ENCODE measurements at places on chromosomes 5 and 9.

DNA sequence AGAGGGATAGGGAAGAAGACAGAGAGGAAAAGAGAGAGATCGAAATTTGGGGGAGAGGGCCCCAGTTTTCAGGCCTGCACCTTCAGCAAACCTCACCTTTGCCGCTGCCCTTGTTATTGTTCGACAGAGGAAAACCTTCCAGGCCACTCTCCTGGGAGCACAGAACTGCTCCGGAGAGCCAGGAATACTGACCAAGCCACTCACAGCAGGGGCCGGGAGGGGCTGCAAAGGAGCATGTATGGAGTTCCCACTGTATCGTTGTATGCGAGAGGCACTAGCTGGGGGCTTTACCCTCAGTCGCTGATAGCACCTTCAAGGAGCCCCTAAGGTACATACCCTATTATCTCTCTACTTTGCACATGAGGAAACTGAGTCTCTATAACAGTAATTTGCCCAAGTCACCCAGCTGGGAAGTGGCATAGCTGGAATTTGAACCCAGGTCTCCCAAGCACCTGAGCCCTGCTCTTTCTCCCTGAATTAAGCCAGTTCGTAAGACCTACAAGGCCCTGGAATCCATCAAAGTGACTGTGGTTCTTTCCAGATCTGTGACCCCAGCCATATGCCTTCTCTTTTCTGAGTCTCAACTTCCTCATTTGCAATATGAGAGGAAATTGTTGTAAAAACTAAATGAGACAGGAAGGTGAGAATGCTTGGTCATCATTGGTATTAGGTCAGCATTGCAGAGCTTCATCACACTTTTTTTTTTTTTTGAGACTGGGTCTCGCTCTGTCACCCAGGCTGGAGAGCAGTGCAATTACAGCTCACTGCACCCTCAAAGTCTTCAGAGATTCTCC is 21.0 kb upstream of the FOXE1 start:
- no peak for DNase-seq

GRCh38 chr5:73818357-73818756 is 192.4 kb downstream of the ARHGEF28 start:
- no peak for DNase-seq

DNA sequence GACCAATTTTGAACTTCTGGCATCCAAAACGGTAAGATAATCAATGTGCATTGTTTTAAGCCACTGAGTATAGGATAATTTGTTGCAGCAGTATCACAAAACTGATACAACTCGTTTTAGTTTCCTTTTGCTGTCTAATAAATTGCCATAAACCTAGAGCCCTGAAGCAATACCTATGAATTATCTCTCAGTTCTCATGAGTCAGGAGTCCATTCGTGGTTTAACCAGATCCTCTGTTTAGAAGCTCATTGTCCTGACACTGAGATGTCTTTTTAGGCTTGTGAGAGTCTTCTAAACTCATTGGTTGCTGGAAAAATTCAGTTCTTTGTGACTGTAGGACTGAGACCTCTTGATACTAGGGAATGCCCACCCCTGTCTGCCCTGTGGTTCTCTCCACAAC is 262.9 kb downstream of the SEMA5A start:
- DNase-seq: no peak

- no peak for DNase-seq
Measured at GRCh38 chr9:77087506-77087905, 68.1 kb downstream of the FOXB2 start.

DNA sequence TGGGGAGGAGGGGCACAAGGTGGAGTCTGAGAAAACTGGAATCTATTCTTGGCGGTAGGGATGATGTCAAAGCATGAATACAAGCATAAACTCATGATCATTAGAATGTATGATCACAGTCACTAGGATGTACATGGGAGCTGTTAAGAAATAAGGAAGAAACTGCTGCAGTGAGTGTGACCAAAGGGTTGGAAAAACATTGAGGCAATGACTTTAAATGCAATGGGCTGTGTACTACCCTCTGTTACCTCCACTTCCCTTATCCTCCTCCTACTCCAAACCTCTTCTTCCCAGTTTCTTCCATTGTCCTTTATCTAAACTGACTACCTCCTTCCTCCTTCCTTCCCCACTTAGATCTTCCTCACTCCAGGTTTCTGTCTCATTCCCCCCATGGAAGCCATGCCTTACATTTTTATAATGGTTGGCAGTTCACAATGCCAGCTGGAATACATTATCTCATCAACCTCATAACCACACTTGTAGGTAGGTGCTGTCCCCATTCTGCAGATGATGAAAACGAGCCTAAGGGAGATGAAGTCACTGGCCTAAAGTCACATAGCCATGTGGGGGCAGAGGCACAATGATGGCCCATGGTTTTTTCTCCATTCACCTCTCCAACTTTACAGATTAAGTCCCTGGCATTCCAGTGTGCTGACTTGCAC is 21.9 kb upstream of the TNFSF15 start:
- DNase-seq: no peak

- DNase-seq: no peak
Measured at GRCh38 chr5:89437450-89438435, 554.8 kb upstream of the MEF2C start.

- DNase-seq: no peak
Measured at GRCh38 chr5:139676951-139677735, 29.0 kb downstream of the CXXC5 start.

- DNase-seq: no peak
Measured at GRCh38 chr5:56601641-56602071, 213.7 kb upstream of the MAP3K1 start.

DNA sequence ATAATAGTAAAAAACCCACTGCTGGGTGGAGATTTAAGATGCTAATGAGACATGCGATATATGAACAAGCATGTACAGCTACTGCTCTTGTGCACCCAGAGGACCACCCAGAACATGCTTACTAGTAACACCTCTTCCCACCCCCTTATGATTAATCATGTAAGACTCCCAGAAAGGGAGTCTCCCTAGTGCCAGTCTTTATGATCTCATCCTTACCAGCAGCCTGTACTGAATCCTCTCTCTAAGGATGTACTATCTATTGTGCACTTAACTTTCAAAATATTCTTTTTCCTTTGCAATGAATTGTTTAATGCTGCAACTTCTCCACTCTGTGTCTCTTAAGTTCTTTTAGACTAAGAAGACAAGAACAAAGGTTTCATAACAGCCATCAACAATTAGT is 9.1 kb upstream of the MAT2B start:
- no peak for DNase-seq

GRCh38 chr9:87498811-87499360 is 1.2 kb downstream of the DAPK1 start:
- no peak for DNase-seq

DNA sequence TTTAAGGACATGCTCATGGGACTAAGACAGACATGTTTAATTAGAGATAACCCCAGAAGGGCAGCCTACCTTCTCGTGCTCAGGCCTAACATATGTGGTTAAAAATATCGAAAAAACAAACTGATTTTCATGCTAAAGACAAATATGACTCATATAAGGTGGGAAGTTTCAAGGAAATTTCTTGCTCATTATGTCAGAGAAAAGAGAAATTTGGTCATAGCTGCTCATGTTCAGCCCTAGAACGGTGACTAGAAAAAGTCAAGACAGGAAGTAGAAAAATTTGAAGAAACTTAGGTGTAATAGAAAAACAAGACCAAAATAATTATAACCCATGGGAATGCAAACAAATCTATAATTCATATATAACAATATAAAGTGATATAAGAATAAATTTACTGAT is 120.6 kb downstream of the PRDM9 start:
- no peak for DNase-seq

- DNase-seq: peak; percentile 95
Measured at GRCh38 chr5:141681695-141682641, at the start of gene ARAP3. Gene ARAP3, minus strand, starts transcription at chr5:141682230. Its CDS starts 1,744 bp downstream, at chr5:141680486.

- DNase-seq: peak; percentile 65
Measured at GRCh38 chr5:72141440-72142355, 34.4 kb downstream of the MAP1B start.

DNA sequence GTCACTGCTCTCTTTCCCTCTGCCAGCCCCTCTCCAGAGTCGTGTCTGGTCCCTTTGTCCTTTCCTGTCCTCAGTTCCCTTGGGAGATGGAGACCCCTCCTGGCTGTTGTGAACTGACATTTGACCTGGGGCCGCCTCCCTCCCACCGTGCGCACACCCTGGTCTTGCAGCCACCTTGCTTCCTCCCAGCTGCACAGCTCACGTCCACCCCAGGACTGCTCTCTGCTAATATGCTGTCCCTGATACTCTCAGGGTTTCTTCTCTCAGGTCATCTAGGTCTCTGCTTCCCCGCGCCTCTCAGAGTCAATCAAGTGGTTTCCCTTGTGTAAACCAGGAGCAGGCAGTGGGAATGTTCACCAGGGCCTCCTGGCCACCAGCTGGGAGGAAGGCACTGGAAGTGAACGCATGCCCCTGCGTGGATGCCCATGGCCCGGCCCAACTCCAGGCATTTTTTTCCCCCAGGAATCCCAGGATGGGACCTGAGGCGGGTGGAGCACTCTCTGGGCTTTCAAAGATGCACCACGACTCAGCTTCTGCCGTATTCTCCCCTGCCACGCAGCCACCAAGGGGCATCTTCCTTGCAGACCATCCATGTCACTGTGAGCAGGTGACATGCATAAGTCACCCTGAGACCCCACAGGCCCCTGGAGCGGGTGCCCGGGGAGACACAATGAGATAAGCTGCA is 142.4 kb downstream of the OLFM1 start:
- no peak for DNase-seq

DNA sequence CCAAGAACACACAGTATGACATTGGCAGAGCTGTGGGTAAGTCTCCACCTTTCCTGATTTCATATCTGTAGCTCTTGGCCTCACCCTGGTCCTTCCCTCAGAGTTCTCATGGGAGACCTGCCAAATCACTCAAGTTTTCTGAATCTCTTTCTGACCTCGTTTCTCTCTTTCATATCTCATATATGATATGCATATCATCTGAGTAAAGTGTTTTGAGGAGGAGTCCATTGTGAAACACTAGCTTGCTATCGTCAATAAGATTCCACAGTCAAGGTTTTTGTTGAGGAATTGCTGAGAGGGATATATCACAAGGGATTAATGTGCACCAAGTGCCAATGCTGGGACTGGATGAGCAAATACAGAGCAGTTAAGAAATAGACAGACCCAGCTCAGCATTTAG is 739.2 kb downstream of the BRINP1 start:
- no peak for DNase-seq

GRCh38 chr5:43555895-43556606 is 826 bp downstream of the PAIP1 start:
- DNase-seq: peak; percentile 71

- DNase-seq: no peak
Measured at GRCh38 chr9:34382054-34382453, 5.4 kb upstream of the MYORG start.

All from adrenal gland (tissue), 19 donors.